NCI-H1694 (cell line): ENCODE measurements at places on chromosomes 5 and 9.

DNA sequence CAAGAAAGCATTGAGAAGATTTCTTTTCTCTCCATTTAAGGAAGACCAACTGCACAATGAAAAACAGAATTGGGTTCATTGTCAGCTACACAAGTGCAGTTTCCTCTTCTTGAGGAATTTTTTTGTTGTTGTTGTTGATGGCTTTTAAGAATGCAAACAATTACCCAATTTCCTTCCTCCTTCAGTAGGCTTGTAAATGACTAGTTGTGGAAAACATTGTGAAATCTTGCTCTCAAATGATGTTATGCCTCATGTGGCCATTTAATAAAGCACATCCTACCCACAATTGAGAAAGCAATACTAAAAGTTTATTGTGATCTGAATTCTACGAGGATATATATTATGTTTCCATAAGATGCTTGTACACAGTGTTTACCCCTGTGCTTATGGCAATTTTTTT lies 171.6 kb downstream of the FAM174A start:
- no peak for DNase-seq

- no peak for DNase-seq
These were observed 25.6 kb upstream of the SPATA31D4 start for GRCh38 chr9:81902626-81903025.

- no peak for DNase-seq
These were observed 74.5 kb upstream of the TBCA start for GRCh38 chr5:77850536-77851175.

- DNase-seq = no peak
These were observed 5.2 kb upstream of the DPH7 start for GRCh38 chr9:137583957-137584356.

DNA sequence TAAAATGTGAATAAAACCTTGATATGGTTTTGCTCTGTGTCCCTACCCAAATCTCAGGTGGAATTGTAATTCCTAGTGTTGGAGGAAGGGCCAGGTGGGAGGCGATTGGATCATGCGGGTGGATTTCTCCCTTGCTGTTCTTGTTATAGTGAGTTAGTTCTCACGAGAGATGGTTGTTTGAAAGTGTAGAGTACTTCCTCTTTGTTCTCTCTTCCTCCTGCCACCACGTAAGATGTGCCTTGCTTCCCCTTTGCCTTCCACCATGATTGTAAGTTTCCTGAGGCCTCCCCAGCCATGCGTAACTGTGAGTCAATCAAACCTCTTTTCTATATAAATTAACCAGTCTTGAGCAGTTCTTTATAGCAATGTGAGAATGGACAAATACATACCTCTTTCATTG lies 34.9 kb downstream of the TARS1 start:
- DNase-seq = no peak

DNA sequence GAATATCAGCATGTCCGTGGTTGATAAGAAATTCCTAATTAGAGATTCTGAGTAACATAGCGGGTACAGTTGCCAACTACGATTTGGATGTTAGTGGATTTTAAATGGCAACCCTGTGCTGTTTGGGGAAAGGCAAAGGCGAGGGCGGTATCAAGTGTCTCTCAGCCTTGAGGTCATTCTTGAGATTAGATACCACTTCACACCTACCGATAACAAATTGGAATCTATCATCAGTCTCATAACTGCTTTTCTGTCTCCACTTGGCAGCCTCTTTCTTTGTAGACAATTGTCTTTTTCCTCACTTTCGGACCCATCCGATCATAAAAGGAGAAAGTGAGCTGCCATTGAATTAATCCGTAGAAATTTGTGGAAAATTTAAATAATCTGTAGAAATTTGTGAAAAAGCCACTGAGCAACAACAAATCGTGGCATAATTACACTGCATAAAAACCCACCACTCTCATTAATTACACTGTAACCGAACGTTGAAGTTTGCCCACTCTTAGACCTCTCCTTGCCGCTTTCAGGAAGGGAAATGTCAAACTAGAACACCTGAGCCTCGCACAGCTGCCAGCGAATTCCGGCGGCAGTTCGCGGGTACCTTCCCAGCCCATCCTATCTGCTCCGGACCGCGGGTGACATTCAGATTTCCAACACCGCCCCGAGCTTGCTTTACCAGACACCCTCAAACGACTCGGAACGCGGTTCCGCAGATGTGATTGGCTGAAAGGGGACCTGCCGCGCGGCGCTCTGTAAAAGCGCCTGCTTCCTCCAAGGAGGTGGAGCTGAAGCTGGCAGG lies 849 bp upstream of the RGMB start:
- peak; percentile 69 for DNase-seq

DNA sequence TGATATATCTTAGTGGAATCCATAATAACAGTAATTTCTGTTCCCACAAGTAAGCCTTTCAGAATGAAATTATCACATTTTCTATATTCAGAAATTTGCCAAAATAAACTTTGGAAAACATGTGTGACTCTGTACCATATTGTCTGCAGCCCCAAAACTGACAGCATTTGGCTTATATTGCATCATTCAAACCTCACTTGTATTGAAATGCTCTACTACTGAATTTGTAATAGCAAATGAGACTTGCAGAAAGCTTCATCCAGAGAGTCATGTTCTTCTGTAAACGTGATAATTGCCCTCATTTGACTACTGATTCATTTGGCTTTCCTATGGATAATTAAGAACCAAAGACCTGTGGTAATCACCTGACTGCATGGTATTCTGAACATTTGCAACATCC lies 1249.5 kb upstream of the CDH18 start:
- no peak for DNase-seq

DNA sequence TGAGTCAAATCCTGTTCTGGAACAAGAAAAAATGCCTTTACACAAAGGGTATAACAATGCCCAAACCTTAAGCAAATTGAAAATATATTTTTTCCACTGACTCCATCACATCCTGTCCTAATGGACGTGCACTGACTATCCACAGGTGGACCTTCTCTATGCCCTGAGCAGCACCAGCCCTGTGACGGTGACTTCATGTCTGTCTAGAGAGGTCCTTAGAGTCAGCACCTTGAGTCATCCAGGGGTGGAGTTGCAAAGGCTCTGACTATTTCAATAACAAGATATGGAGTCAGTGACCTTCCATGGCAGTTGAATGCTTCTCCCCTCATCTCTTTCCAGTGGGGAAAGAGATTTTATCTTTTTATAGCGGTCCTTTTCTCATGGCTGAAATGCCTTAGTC lies 78.0 kb downstream of the YIPF5 start:
- DNase-seq = no peak
